GM12892 (cell line): ENCODE measurements at places on chromosomes 7 and 10.

DNA sequence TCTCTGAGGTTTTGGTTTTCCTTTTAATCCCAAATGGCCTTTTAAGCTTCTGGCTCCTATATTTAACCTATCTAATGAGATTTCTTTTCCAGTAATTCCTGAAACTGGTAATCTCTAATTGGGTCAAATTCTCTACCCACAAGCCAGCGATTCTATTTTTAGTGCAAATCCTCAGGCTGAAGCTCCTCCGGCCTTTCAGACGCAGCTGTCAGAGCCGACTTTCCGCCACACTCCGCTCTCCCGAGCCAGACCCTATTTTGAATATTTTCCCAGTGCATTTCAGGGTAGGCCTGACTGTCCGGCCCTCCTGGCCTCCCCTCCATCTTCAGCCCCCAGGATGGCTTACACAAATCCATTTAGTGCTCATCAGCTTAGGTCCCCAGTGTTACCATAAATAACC lies 9.7 kb upstream of the ADCY1 start:
- no peak for DNase-seq

DNA sequence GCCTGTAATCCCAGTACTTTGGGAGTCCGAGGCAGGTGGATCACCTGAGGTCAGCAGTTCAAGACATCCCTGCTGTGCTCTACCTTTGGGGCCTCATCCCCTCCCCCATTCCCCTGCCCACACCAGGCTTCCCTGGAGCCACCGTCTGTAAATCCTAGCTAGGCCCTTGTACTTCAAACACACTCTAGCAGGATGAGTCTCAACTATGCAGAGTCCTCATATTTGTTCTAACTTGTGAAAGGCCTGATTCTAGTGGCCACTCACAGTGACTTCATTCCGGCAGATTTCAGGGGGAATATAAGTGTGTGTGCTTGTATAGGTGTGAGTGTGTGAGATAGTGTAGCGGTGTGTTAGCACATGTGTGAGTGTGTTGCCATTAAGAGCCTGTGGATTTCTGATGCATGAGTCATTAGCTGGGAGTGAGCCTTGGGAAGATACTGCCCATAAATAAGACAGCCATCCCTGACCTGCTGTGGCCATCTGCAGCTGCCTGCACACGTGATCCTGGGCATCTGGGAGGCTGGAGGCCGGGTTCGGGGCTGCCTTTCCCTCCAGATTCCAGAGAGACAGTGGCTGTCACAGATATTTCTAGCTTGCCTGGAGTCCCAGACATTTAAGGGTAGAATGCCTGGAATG lies 1.7 kb upstream of the NEURL1 start:
- DNase-seq: no peak

- no peak for DNase-seq
Measured at GRCh38 chr7:45606050-45606449, 31.9 kb downstream of the ADCY1 start.

GRCh38 chr7:75596727-75597614 lies 104.9 kb downstream of the SPDYE5 start:
- DNase-seq: no peak

DNA sequence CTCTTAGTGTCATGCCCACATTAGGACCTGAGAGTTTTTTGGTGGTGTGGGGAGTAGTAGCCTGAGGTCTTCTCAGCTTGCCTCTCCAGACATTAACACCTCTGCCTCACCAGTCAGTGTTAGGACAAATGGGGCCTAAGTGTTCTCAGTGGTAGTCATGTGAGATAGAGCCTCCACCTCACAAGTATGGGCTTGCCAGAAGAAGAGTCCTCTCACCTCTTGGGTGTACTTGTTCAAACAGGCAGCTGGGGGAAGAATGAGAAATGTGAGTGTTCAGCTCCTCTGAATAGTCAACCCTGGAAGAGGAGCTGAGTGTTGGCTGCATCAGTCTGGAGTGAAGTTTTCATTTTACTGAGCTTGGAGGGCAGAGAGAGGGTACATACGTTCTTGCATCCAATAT lies 464.6 kb downstream of the POM121L12 start:
- no peak for DNase-seq

GRCh38 chr10:44587488-44588318 lies 202.8 kb upstream of the CXCL12 start:
- no peak for DNase-seq

DNA sequence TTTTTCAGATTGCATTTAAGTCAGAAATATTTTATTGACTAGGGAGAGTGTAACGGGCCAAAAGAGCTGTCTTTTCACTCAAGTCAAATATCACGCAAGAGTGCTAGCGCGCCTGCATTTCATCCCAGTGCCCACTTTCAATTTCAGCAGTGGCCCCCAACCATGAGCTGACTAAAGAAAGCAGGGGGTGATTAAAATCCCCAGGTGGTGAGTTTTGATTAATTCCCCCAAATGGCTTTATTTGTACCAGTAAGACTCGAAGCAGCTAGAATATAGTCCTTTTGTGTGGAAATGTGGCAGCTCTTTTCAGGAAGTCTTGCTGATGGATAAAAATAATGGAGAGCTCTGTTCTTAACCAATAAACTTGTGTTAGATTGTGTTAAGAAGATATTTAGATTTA lies 35.3 kb downstream of the TRUB1 start:
- DNase-seq: no peak

DNA sequence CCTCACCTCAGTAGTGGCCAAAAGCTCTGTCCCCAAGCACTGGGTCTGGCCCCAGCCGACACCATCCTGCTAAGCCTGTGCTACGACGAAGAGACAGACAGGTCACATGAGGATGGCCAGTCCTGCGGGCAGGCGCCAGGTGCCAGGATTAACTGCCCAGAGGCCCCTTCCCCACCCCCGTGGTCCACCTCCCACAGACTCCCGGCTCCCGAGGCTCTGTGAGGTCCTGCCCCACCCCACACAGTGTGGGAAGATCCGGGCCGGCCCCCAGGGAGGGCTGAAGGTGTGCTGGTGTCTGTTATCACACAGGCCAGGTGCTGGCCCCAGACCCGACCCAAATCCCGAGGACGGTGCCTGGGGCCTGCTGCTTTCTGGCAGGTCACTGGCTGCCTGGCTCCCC lies 27.2 kb downstream of the CYP2W1 start:
- DNase-seq: no peak

DNA sequence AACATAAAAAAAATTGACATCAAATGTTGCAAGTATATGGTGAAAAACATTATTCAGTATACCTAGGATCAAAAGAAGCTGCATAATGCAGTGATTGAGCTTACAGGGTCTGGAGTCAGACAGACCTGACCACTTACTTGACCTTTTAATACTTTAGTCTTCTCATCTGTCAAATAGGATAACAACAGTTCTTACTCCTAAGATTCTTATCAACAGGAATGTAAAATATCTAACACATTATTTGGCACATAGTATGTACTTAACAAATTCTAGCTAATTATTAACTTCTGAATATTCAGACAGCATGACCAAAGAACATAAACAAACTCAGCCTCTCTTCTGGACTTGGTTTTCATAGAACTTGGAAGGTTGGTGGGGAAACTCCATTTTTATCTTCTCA lies 45.6 kb upstream of the PIP4K2A start:
- no peak for DNase-seq

DNA sequence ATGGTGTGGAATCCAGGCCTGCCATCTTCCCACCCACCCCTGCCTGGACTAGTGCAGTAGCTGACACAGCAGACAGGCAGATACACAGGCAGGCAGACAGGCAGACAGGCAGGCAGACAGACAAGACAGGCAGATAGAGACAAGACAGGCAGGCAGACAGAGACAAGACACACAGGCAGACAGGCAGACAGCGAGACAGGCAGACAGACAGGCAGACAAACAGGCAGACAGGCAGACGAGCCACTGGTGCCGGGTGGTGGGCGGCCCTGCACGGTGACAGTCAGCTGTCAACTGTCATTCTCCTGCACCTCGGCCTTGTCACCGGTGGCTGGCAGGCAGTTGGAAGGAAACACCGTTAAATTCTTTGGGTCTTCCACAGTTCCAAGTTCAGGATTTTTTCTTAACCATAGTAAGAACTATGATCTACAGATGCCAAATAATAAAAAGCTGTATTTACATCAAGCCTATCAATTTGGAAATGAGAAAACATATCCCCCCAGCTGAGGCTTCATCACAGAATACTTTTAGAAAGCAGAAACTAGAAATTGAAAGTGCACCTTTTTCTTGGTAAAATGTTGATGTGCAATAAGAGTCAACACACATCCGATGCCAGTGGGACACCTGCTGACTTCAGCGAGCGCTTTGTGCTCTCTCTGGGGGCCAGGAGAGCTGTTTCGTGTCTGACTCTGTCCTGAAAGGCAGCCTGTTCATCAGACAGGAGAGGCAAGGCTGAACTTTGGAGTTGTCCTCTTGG lies 250.4 kb downstream of the DNAJB6 start:
- no peak for DNase-seq

DNA sequence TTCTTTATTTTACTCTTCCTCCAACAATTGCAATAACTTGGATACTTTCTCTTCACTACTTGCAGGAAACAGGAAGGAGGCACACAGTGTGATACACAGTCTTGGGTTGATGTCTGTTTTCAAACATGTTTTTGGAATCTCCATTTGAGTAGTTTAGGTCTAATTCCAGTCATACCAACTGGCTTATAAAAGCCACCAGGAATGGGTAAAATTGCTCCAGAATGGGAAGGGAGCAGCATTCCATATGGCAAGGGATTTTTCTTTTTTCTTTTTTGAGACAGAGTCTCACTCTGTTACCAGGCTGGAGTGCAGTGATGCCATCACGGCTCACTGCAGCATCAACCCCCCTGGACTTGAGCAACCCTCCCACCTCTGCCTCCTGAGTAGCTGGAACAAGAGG lies 545.1 kb upstream of the GALNT17 start:
- DNase-seq: no peak

GRCh38 chr10:71330789-71331404 lies 11.8 kb downstream of the SLC29A3 start:
- no peak for DNase-seq

GRCh38 chr10:14173391-14173705 lies 157.4 kb downstream of the FRMD4A start:
- no peak for DNase-seq

DNA sequence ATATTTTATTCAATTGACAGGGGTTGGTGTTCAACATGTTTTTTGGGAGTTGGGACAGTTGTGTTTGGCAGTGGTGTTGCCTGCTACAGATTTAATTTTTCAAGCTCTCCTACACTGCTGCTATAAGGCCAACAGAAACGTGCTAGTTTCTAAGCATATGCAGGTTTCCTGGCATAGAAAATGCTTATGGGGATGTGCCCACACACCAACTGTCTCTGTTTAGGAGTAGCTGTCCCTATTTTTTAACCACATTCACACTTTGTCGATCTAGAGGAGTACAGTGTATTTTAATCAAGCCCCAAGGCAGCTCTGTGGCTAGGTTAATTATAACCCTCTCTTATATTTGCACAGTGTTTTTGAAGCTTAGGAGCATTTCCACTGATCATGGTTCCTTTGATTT lies 28.6 kb downstream of the TMEM178B start:
- DNase-seq: no peak

GRCh38 chr10:102208311-102209035 lies 17.6 kb upstream of the ELOVL3 start:
- DNase-seq: no peak

DNA sequence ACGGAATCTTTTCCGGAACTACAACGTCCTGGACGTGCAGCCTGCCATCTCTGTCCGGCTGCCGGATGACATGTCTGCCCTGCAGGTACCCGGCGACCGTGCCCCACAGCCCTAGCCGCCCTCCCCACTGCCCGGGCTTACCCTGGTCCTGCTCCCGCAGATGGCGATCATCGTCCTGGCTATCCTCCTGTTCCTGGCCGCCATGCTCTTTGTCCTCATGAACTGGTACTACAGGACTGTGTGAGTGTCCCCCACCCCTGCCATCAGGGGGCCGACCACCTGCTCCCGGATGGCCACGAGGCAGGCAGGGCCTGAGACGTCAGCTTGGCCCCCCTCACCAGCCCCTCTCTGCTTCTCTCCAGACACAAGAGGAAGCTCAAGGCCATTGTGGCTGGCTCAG lies 38.0 kb upstream of the VSIR start:
- DNase-seq: no peak

GRCh38 chr10:95394161-95394880 lies 103.5 kb upstream of the PDLIM1 start:
- DNase-seq: no peak

DNA sequence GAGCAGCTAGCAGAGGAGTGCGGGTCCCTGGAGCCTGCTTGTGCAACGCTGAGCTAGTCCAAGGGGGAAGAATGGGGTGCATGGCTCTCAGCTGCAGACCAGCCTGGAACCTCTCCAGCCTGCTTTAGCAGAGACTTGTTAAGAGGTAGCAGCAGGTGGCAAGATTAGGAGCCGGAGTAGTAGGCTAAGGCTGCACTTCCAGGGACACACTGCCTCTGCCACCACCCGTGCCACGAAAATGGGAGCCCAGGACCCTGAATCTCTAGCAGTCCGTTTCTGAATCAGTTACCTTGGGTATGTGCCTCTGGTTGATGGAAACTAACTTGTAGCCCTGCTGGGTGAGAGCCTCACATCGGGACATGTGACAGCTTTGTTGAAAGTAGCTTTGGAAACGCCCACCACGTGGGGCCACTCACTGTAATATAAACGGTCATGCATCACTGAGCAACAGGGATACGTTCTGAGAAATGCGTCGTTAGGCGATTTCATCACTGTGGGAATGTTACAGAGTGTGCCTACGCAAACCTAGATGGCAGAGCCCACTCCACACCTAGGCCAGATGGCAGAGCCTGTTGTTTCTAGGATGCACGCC lies 25.9 kb downstream of the HTRA1 start:
- no peak for DNase-seq

- no peak for DNase-seq
Measured at GRCh38 chr7:2108501-2109250, 124.1 kb downstream of the MAD1L1 start.

DNA sequence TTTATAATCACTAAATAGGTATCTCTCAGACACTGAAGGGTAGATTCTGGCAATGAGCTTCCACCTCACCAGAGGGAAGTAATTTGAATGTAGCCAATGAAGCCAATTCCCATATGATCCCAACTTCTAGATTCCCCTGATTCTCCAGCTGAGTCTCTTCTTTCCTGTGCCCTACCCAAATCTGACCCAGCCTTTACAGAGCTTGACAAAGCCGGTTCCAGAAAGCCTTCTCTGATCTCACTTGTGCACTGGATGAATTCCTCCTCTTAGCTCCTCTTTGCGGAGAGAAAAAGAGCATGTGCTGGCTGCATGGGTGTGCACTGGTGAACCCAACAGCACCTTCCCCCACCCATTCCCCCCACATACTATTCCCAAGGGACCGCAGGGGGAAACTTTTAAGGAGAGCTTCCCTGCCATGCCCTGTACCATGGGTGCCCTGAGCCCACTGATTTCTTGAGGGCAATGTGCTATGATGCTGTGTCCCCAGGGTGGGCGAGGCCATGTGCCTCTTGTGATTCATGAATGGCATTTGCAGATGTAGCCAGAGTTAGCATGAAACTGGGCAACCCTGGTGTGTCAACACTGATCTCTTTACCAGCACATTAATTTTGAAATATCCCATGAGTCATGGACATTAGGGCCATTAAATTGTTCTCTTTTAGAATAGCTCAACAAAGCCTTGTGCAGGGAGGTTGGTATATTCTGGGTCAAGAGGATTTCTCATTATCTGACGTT lies 50.4 kb upstream of the PLEKHA1 start:
- no peak for DNase-seq

DNA sequence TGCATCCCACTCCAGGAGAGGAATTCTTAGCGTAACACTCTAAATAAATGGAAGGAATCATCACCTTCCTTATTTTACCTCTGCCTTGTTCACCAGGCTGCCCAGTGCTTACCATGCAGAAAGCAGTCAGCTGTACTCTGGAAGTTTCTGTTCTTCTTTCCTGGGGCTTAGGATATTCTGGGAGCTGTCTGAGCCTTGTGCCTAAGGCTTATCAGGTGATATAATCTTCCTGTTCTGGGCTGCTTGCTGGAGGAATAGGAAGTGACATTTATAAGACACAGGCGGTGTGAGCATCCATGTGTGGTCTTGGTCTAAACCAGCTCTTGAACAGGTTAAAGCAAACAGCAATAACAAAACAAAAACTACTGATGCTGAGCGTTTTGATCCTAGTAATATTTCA lies 13.5 kb downstream of the KCTD7 start:
- DNase-seq: no peak
